ENCODE measurements at places on chromosomes 1 and 21. TPM values are rescaled to one million over a fixed set of nuclear protein-coding genes. Genes with fewer than 3 reads are reported as not detected.
A peak's percentile ranks its signal among the peaks of the same experiment; 100 is the strongest.

Gene CHRM3
- 0.24 TPM for total RNA-seq

- no peak for DNase-seq
Measured at GRCh38 chr21:46009951-46010705, 28.6 kb downstream of the COL6A1 start.

DNA sequence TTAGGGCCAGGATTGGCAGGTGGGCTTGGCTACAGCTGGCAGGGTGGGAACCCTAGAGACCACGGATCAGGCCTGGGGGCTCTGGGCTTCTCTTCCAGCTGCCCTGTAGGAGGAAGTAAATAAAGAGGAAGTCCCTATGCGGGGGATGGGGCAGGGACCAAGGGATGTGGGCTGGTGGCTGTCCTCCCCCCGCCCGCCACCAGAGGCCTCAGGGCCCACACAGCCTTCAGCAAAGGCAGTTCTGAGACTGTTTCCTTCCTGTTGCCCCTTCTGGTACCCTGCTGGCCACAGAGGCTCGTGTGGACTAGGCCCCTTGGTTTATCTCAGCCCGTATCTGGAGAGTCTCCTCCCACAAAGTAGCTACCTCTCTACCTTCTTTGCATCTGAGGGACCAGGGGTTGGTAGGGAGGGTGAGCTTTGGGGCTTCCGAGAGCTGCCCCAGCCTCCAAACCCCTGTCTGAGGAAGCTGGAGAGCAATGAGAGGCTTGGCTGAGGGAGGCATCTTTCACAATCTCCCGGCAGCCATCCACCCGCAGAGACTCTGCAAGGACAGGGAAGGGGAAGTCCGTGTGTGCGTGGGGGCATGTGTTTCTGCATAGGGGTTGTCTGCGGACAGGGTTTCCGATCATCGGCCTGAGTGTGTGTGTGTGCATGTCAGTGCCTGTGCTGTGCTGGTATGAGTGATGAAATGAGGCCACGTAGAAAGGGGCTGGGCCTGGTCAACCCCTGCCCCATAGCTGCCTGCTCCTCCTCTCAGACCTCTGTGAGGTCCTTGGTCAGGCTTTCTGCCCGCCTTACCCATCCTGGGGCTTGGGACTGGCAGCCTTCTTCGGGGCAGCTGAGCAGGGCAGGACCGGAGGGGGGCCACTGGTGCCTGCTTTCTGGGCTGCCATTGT, 12.5 kb downstream of the RPS6KA1 start:
- peak; percentile 67 for DNase-seq

DNA sequence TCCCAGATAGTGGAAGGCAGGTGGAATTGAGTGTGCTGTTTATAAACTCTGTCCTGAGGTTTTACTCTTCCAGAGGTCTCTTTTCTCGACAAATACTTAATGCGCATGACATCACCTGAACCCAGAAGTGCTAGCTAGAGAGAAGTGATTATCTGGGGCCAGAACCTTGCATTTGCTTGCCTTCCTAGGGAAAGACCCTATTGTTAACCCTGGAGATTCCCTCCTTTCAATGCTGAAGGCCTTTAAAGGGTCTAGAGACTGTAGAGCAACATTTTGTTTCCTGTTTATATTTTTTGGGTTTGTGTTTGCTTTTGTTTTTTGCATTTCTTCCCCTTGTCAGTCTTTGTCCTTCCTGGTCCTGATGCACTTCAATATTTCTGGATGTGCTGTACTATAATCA, 36.2 kb downstream of the ATP2B4 start:
- no peak for DNase-seq

DNA sequence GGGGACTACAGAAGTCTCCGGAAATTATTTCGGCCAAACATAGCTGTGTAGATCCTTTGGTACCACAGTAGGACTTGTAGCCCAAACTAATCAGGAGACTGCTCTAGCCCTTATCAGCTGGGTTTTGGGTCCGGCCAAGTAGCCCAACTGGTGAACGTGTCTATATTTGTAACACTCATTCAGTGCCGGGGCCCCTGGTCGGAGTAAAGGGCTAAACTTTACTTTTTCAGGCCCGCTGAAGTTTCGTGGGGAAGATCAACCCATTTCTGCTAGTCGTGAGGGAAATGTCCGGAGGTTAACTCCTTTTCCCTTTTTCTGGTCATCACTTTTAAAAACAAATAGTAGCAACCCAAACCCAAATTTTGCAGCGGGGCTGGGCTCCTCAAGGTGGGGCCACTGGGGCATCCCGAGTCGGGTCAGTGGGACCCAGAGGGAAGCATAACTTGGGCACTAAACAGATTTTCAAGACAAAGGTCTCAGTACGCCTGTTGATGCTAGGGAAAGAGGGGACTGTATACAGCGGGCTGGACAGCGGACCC, 1.7 kb downstream of the LHX9 start:
- no peak for DNase-seq

DNA sequence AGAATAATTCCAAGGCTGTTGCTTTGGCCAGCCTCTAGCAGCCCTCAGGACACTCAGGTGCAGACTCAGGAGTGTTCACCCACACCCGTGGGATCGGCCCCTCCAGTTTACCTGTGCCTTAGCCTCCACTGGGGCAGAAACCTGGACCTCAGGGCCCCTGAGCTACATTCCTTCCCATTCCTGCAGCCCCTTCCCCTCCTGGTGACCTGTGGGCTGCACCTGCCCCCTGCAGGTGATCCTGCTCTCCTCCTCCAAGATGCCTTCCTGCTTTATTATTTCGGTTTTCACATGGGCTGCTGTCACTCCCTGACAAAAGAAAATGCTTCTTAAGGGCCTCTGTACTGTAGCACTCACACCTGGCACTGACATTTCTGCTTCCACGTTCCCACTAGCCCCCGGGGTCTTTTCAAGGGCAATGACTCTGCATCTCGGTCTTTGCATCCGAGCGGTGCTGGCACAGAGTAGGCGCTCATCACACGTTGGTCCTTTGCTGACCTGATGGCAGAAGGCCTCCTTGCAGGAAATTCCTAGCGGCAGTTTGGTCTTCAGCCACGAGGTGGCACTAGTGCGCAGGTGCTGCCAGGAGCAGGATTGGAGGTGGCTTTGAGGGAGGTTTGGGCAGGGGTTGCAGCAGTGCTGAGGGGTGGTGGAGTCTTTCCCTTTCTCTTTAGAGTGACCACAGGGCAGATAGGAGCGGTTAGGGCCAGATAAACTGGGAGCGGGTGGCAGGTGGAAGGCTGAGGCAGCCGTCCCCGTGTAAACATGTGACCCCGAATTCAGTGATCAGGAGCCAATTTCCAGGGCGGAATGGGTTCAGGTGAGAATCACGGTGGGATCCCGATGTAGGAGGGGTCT, 25.3 kb upstream of the ETV3 start:
- peak; percentile 39 for DNase-seq

- no peak for DNase-seq
Measured at GRCh38 chr1:182596934-182597333, 7.3 kb downstream of the RGS16 start.

DNA sequence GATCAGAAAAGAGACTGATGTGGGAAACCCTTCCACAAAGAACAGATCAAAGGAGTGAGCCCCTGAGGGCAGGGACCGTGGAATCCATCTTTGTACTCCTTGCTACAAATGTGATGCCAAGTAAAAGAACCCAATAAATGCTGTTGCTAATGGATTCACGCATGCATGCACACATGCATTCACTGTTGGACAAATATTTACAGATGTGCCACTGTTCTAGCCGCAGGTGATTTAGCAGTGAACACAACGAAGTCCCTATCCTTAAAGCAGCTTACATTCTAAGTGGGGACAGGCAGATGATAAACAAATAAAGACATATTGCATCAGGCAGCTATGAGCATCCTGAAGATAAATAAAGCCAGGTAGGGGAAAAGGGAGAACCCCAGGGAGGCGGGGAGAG, 67.8 kb downstream of the ITPKB start:
- DNase-seq = no peak

GRCh38 chr1:54329312-54330003, 76.7 kb downstream of the SSBP3 start:
- no peak for DNase-seq

DNA sequence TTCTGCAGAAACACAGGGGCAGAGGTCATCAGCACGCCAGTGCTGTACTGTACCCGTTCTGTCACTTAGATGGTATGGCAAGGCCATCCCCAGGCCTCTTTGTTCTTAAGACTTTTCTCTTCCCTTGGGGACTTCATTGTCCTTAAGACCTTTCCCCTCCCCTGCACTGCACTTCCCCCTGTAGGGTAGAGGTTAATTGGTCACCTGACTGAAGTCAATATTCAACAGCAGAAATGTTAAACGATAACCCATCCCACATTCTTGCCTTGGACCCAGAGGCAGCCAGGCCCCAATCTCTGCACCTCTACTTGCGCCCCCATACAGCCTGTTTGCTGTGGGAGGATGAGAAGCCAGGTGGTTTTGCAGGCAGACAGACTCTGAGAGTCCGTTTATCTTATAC, 10.2 kb downstream of the PHGDH start:
- DNase-seq = no peak

Gene FCRL1
- 0.57 TPM for total RNA-seq

DNA sequence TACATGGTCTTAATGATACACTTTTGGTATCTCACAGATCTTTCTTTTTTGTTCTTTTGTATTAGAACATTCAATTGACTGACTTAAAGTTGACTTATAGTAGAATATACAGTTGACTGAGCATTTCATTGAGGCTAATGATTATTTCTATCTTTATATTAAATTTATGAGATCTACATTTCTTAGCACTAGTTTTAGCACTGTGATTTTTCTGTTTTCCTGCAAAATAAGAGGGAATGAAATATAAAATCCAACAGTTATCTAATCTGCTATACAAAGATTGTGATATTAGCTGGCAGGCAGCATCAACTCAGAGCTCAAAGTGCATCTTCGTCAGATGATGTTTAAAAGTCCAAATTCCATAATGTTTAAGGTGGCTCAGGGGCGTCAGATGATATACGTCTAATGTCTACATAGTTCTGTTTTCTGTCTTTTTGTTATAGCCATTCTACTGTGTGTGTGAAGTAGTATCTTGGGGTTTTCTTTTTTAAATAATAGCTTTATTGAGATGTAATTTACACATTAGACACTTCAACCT, 85.4 kb downstream of the ATG4C start:
- DNase-seq = no peak

DNA sequence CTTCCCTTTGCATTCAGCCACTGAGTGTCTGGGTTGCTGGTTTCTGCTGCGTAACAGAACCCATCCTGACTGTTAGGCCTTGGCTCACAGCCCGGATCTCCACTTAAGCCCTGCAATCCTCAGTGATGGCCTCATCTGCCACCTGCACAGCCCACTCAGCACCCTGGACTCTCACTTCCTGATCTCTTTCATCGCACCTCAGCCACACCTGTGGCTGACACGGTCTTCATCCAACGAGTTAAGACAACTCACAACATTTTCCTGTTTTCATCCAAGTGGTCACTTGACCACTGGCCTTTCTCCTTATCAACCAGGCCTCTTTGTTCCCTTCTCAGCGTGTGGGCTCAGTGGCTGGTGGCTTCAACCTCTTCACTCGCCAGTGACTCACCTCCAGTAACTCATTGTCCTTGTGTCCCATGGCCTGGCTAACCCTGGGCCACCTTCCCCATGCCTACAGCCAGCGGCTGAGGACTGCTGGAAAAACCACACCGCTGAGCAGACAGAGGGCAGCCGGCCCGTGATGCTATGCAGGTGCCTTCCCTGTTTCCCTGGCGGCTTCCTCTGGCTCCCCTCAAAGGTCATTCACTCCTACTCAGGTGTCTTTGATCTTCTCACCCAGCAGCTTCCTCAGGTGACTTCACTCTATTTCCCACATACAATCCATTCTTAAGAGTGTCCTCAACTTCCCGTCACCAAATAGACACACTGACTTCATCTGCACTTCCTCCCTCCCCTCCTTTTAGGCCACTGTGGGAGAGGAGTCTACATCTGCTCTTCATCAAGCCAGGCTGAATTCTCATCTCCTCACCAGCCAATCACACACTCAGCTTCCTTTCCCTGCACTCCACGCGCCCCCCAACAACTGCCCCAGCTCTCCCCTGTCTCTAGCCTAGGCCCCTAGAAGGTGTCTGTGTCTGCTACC, 19.9 kb upstream of the EDN2 start:
- DNase-seq = no peak

Gene U2AF1
- 76.0 TPM for total RNA-seq

- no peak for DNase-seq
Measured at GRCh38 chr1:30407865-30408580, 315.4 kb downstream of the MATN1 start.

Gene PALMD
- not detected for total RNA-seq

DNA sequence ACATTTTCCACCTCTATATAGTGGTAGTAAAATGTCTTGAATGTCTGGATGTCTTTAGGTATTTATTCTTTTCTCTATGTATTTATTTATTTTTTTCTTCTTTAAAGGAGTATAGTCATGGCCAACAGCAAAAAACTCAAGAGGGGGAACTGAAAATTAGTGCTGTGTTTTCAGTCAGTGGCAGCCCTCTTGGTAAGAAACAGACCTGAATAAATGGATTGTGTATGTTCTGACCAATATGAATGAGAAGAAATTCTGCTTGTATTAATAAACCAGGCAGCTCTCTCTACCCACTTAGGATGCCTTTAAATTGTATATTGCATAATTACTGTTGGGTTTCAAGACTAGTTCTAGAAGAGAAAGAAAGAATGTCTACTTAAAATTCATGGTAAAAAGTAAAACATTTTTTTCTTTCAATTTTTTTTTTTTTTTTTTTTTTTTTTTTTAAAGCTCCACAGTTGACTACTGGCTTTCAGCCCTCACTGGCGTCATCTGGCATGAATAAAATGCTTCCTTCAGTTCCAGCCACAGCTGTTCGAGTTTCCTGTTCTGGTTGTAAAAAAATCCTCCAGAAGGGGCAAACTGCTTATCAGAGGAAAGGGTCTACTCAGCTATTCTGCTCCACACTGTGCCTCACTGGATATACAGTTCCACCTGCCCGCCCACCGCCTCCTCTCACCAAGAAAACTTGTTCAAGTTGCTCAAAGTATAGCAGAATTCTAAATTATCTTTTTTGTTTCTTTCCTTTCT, 101.6 kb downstream of the ZMYM4 start:
- DNase-seq = no peak

GRCh38 chr1:76144247-76144646, 69.7 kb downstream of the ST6GALNAC3 start:
- no peak for DNase-seq

Gene OR2L2
- total RNA-seq = 0.10 TPM

- DNase-seq = peak; percentile 24
Measured at GRCh38 chr1:86913399-86913895, 479 bp downstream of the SELENOF start.

GRCh38 chr1:161080441-161081405, 8.6 kb downstream of the NECTIN4 start:
- DNase-seq = no peak

- no peak for DNase-seq
Measured at GRCh38 chr1:59396387-59396786, 99.5 kb downstream of the FGGY start.

DNA sequence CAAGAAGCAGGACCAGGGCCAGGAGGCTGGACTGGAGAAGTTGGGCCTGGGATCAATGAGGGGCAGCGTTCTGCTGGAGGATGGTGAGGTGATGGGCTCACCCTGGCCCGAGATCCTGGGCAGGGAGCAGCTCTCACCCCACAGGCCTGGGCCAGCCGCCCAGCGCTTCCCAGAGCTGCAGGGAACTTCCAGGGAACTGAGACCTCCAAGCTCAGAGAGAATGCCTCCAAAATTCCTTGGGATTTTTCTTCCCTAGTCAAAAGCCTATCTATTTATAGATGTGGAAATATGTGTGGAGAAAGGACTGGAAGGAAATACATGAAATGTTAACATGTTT, 121.2 kb downstream of the SPSB1 start:
- no peak for DNase-seq
